Esophagus mucosa (tissue), 1 donor: ENCODE measurements at places on chromosomes 6 and 20.

GRCh38 chr6:93581371-93581770, 162.0 kb upstream of the EPHA7 start:
- no peak for ATAC-seq

GRCh38 chr6:139374357-139375225, at the start of gene CITED2:
Gene CITED2 (minus strand): TSS chr6:139374648. CDS start chr6:139373944, 704 bp downstream.
- peak; percentile 88 for ATAC-seq

DNA sequence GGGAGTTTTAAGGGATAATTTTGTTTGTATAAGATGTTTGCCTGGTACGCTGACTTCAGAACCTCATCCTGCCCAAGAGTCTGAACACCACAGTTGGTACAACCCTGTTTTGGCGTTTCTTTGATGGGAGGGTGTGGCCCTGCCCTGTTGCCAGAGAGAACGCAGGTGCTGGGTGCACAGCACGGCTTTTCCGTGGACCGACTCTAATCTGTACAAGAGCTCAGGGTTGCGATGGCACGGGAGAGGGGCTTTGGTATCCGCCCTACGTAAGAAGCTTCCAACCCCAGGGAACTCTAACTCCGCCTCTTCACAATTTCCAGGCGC, 1.3 kb downstream of the CYP24A1 start:
- no peak for ATAC-seq

- no peak for ATAC-seq
Observed at GRCh38 chr6:152110886-152111820, 303.7 kb downstream of the ESR1 start.
